ENCODE measurements at places on chromosomes 1 and 21. TPM values are rescaled to one million over a fixed set of nuclear protein-coding genes. Genes with fewer than 3 reads are reported as not detected.

CAPN8 gene
- total RNA-seq: 123 TPM

GRCh38 chr1:184664042-184664660, 90.5 kb downstream of the EDEM3 start:
- peak; percentile 81 for DNase-seq

NSL1 gene
- 48.8 TPM for total RNA-seq

DNA sequence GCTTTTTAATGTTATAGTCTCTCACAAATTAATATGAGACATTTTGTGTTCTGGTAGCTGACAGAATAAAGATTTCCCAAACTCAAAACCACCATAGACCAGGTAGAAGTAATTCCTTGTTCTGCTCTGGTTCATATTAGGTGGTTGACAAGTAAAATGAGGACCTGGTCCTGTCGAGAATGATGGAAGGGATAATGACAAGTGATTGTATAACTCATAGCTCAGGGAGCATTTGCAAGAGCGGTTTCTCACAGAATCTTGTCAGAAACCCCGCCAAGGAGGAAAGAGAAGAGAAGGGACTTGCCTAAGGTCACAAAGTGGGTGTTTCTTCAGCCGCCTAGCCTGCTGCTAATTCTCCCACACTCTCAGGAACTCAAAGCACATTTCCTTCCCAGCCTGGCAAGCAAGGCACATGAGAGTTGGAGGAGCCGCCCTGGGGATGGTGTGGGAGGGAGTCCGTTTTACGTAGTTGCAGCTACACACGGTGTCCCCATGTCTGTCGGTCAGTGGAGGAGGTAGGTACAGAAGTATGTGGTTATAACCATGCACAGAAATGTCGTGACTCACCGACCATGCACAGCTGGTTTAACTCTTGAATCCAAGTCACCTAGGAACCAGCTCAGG, 46.5 kb downstream of the SAMD13 start:
- no peak for DNase-seq

DNA sequence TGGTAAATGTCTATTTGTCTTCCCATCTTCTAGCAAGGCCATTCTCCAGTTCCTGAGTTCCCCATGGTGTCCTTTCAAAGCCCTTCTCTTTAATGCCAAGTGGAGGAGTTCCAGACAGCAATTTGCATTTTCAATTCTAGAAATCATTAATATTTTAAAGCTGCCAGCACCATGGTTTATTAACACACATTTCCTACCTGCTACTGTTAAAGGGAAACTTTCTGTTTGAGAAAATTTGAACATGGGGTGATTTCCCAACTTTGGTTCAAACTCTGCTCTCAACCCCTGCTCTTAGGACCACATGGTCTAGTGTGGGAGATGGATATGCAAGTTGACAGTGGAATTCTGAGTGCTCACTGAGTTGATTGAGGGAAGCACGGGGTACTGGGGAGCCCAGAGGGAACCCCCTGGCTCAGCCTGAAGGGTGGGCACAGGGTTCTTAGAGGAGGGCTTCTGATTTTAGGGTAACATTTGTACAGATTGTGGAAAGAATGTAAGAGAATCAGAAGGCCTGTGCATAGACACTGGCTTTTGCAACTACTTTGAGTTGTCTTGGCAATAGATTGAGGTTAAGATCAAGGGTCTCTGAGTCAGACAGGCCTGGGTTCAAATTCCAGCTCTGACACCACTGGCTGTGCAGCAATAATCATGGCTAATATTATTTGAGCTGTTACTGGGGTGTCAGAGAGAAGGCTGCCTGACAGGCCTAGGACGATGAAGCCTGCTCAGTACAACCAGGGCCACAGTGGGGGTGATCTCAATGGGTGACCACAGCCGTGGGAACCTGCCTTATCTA, 97.8 kb downstream of the BEND5 start:
- DNase-seq: no peak

- DNase-seq: no peak
Observed at GRCh38 chr1:238329671-238330070, 438.9 kb upstream of the ZP4 start.

DNA sequence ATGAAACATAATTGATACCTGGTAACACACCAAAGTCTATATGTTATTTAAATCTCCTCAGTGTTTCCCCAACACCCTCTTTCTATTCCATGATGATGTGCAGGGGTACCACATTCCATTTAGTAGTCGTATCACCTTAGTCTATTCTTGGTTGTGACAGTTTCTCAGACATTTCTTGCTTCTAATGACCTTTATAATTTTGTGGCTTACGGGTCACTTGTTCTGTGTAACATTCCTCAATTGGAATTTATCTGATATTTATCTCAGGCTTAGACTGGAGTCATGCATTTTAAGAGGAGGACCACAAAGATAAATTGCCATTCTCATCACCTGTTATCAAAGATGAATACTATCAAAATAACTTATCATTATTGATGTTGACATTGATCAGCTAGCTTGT, 679.6 kb downstream of the USP25 start:
- no peak for DNase-seq

Measured in lung (tissue), 17 donors.